WTC11 (cell line): ENCODE measurements at places on chromosomes 6 and 20. TPM values are rescaled to one million over a fixed set of nuclear protein-coding genes. Genes with fewer than 3 reads are reported as not detected.

DNA sequence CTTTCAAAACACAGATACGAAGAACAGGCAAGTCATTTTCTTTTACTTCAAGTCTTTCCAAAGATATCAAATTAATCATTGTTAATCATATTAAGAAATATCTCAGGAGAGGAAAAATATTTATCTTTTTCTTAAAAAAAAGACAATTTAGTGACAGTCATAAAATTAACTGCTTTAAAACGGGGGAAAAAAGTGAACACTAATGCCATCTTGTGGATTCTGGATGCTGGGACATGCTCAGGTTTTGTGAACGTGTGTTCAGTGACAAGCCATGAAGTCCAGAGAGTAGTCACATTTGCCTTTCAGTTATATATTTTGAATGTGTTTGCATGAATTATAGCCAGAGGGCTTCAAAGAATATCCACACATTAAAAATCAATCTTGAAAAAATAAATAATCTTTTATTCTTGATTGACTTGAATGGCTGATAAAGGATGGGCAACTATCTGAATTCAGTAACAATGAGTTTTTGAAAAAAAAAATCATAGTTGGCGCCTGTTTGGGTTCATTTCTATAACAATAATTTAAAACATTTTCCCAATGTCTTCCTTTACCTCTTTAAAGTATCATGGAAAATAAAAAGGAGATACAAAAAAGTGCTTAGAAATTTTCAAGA, 74.7 kb upstream of the NOX3 start:
- no peak for DNase-seq

- no peak for DNase-seq
These were observed 7.7 kb upstream of the MICB start for GRCh38 chr6:31490115-31490873.

DNA sequence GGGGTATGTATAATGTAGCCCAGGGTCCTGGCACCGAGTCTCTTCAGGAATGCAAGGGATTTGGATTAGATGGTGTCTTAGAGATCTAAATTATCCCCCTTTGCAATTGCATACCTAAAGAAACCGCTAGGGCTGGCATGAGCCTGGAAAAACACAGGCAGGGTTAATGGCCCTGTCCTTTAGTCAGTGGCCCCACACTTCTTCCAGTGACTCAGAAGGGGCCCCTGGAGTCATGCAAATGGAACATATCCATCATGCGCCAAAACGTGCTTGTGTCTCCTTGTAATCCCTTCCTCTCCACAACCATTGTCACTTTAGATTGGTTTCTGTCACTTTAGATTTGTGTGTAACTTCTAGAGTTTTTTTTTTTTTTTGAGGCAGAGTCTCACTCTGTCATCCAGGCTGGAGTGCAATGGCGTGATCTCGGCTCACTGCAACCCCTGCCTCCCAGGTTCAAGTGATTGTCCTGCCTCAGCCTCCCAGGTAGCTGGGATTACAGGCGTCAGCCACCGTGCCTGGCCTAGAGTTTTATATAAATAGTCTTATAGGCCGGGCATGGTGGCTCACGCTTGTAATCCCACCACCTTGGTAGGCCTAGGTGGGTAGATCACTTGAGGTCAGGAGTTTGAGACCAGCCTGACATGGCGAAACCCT, 8.7 kb upstream of the MYBL2 start:
- no peak for DNase-seq

DNA sequence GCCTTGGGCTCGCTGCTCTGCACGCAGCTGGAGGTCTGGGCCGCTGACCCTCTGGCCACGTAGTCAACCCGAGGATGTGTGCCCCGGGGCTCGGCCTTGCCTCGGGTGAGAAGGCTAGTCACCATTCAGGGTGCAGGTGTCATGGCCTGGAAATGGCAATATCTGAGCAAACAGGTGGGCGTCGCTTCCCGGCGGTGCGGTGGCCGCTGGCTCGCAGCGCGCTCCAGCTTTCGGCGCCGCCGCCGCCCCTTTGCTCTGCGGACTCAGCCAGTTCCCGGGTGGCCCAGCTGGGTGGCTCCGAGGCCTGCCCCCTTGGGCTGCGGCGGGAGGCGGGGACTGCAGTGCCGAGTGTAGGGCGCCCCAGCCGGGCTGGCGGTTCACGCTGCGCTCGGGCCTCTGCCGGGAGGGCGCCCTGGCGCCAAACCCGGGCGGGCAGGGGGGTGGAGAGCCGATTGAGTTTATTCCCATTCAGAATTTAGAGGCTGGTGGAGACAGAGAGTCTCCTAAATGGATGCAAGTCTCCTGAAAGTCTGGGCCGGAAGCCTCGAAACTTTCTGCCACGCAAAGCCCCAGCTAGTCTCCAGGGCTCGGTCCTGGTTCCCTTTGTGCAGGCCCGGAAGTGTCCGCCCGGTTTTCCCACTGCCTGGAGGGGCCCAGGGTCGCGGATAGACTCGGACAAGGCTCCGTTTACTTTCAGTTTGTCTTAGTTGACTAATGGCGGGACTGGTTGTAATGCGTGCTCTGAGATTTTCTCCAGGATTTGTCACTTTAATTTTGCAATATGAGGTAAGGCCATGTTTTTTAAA, 11.3 kb upstream of the TFAP2A start:
- peak; percentile 60 for DNase-seq

DNA sequence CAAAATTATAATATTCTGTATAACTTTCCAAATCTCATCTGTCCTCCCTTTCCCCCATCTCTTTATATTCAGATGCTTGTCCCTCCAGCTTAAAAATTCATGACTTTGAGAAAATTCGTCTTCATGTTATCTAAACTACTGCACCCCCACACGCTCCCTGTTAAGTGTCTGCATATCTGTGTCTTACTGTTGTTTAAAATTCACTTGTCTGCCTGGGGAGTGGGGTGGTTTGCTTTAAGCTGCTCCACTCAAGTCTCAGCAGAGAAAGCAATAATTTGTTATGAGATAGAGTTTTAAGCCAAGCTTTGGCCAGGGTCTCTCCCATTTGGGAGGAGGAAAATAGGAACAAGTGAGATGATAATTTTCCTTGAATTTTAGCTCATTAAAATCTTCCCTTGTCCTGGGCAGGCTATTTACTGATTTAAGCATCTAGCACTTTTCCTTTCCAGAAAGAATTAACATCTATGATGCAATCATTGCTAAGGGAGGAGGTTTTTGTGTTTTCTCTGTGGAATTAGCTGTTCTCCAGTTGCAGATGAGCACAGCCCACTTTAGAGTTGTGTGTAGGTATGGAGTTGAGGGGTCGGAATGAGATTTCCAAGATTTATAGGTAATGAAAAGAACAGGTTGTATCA, 36.8 kb downstream of the MTHFD1L start:
- no peak for DNase-seq

The DEFB124 gene
- not detected in 3 replicates for total RNA-seq

The CNR1 gene
- total RNA-seq: 0.23 to 0.48 TPM (median 0.25 TPM) in 3 replicates

GRCh38 chr6:153092082-153093013, 38.7 kb downstream of the RGS17 start:
- DNase-seq: no peak

The TBC1D22B gene
- 16.4 to 18.7 TPM (median 16.7 TPM) in 3 replicates for total RNA-seq

The ID4 gene
- total RNA-seq: 4.5 to 9.3 TPM (median 8.8 TPM) in 3 replicates

- DNase-seq: no peak
These were observed 3.7 kb downstream of the TPD52L1 start for GRCh38 chr6:125157280-125157679.

- peak; percentile 32 for DNase-seq
These were observed 79.1 kb downstream of the LYRM2 start for GRCh38 chr6:89559487-89559886.

The TFAP2C gene
- total RNA-seq: 18.4 to 23.7 TPM (median 19.8 TPM) in 3 replicates

DNA sequence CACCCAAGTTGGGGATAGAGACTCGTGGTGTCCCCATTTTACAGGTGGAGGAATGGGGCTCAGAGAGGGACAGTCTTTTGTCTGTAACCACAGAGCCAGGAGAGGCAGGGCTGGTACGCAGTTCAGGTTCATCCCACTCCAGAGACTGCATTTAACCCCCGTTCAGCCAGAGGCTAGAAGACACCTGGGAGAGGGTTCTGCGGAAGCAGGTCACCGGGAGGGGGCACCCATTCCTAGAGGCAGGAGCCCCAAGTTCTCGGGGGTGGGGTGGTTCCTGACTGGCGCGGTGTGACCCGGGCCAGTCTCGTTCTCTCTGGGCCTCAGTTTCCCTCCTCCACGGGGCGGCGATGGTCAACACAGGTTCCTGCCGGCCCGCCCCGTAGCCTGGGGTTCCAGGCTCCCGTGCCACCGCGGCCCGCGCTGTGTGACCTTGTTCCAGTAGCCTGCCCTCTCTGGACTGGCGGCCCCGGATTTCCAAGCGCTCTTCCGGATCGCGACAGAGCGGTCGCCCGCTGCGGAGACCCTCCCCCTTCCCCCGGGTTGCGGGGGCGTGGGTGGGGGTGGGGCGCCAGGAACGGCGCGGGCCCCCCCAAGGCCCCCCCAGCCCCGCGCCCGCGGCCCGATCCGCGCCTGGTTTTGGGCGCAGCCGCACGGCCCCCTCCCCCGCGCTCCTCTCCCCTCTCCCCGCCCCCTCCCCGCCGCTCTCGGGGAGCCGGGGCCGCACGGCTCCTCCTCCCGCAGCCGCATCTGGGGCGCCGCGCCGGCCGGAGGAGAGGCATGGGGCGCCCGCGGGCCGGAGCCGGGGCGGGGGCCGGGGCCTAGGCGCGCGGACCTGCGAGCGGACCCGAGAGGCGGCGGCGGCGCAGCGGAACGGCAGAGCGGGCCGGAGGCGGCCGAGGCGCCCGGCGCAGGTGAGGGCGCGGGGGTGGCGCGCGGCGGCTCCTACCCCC, at the start of gene DLGAP4:
Gene DLGAP4, plus strand, starts transcription at position 738 of the 950 bp plus-strand sequence. CDS start 125,379 bp downstream, outside the sequence.
- DNase-seq: peak; percentile 39

The VSX1 gene
- 0.23 TPM in 1 of 3 replicates, not detected in the others for total RNA-seq

DNA sequence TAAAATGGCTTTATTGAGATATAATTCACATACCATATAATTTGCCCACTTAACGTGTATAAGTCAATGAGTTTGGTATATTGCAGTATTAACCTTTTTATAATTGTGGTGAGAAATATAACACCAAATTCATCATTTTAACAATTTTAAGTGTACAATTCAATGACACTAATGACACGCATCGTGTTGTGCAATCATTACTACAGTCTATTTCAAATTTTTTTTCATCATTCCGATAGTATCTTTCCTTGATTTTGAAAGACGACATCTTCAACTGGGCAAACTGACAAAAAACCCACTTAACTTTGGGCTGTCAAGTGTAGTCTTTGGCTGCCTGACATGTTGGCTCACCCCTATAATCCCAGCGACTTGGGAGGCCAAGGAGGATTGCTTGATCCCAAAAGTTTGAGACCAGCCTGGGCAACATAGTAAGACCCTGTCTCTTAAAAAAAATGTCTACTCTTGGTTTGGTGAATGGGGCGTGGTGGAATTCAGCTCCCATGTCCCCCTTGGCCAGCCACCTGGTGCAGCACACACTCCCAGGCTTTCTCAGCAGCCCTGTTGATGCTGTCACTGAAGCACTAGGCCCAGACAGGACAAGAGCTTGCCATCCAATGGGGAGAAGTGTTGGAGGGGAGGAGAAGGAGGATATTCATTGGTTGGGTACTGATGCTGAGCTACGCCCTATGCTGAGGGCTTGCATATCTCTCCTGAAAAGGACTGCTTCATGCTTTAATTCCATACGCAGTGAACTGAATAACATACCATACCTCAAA, 150.5 kb downstream of the CD83 start:
- no peak for DNase-seq

The TLDC2 gene
- total RNA-seq: 0.09 to 0.25 TPM (median 0.17 TPM) in 3 replicates

GRCh38 chr6:16438718-16439591, 200.6 kb downstream of the GMPR start:
- DNase-seq: no peak

DNA sequence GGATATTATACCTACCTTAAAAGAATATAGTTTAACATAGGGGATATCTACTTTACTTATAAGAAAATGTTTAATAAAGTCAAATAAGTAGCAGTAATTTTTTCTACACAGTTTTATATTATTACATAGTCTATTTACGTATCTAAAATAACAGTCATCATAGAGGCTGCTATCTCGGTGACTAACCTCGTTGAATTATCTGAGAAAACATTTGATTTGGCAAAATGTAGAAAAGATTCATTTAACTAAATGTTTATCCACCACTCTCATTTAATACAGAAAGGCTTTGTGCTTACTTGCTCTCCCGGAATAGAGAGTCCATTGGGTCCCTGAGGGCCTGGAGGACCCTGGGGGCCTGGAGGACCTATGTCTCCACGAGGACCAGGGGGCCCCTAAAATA, 103.6 kb downstream of the COL12A1 start:
- no peak for DNase-seq

DNA sequence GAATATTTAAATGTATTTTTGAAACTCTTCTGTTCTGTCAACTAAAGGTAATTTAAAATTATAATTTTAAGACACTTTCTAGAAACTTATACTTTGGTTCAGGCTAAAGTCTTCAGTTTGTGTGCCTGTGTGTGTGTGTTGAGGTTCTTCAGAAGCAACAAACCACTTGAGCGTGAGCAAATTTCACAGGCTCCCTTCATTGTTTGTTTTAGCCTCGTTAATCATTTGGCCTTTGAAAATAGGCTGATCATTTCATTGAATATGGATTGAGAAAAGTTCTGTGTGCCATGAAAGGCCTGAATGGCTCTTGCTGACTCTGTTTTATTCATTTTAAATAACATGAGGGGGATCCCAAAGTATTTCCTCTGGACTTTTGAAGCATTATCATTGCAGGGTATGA, 420.1 kb downstream of the CDKAL1 start:
- DNase-seq: no peak

DNA sequence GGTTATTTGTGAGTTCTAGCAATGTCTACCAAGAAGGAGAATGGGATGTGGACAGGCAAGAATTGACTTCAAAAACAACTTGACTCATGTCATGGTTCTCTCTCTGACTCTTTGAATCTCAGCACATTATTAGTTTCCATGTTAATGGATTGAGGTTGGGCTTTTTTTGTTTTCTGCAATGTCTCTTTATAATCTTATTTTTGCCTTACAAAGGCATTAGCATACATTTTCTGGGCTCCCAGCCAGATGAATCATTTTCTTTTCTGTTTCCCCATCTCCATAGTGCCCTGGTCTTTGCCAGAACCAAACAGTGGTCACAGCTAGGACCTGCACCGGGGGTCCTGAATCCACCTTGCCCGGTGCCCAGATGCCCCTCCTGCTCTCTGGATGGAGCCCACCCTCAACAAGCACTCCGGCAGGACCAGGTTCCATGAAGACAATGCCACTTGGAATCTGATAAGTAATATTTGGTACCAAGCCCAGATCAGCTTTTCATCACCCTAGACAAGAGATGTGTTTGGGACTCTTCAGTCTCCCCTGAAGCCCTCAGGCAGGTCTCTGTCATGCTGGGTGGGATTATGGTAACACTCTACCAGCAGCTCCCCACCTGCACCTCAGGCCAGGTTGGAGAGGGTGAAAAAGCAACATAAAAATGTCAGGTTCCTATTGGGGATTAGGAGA, 266.7 kb upstream of the SULF2 start:
- DNase-seq: no peak

- no peak for DNase-seq
These were observed 37.6 kb downstream of the GPLD1 start for GRCh38 chr6:24451581-24452388.

The TMEM244 gene
- total RNA-seq: not detected in 3 replicates

DNA sequence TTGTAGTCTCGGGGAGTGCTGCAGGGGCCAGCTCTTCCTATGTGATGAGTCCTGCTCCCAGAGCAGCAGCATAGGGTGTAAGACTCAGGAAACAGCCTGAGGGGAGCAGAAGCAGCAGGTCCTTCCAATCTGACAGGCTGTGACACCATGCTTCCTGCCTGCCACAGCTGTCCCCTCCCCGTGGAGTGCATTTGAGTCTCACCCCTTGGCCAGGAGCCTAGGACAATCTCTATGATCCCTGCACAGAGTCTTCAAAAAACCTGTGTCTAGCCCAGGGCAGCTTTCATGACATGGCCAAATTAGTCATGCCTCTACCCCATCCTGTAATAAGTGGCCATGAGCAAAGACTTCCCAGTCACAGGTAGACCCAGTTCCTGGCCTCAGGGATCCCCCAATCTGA, 23.1 kb upstream of the LRFN2 start:
- no peak for DNase-seq
